ENCODE measurements at places on chromosomes 16 and 17.

GRCh38 chr16:28923231-28923587 is 1.8 kb downstream of the RABEP2 start:
- DNase-seq: no peak

DNA sequence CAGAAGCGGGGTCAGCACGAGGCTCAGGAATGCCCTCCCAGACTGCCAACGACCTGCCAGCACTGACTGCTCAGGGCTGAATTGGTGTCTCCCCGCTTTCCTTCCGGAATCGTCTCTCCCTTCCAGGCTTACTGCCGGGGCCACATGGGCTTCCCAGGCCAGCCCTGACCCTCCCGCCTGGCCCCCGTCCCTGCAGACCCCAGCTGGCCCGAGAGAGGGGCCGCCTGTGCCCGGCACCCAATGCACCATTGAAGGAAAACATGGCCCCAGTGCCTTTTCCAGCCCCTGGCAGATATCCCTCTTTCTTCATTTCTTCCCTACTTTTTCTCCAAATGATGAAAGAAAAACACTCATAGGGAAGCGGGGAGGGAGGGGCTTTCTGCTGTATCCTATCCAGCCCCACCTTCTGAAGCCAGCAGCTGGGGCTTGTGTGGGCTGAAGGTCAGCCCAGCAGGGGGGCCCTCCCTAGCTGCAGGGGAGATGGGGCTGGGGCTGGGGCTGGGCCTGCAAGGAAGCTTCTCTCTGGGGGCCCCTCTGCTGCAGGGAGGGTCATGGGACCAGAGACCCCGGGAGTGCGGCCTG is 25.9 kb downstream of the ZNF469 start:
- DNase-seq: no peak

GRCh38 chr17:28018439-28019070 is 23.9 kb upstream of the NLK start:
- no peak for DNase-seq

DNA sequence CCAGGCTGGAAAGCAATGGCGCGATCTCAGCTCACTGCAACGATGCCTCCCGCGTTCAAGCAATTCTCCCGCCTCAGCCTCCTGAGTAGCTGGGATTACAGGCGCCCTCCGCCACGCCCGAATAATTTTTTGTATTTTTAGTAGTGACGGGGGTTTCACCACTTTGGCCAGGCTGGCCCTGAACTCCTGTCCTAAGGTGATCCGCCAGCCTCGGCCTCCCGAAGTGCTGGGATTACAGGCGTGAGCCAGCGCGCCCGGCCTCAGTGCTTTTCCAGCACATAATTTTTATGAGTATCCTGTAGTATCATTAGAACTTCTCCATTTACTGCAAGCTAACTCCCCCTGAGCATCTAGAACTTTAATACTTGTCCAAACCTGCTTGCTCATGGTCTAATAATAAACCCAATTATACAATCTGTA is 1.8 kb downstream of the UBE2G1 start:
- no peak for DNase-seq

DNA sequence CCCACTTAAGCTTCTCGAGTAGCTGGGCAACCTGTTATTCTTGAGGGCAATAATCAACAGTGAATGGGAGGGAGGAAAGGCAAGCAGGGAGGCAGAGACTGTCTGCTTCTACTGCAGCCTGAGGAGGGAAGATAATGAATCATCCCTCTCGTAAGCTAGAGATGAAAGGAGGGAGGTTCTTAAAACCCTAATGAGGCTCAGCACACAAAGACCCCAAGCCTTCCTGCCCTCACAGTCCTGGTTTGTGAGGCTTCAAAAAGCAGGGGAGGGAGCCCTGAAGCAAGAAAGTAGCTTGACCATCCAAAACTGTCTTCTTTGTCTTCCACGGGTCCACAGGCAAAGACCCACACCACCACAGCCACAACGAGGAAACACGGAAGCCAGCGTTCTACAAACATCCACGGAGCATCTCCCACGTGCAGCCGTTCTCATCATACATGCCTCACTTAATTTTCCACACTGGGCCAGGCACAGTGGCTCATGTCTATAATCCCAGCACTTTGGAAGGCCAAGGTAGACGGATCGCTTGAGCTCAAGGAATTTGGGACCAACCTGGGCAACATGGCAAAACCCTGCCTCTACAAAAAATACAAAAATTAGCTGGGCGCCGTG is 1.8 kb downstream of the PIK3R5 start:
- DNase-seq: no peak

- no peak for DNase-seq
Observed at GRCh38 chr16:86575754-86576557, 2.4 kb upstream of the FOXL1 start.

- no peak for DNase-seq
Observed at GRCh38 chr17:42814633-42815399, 9.3 kb downstream of the BECN1 start.

DNA sequence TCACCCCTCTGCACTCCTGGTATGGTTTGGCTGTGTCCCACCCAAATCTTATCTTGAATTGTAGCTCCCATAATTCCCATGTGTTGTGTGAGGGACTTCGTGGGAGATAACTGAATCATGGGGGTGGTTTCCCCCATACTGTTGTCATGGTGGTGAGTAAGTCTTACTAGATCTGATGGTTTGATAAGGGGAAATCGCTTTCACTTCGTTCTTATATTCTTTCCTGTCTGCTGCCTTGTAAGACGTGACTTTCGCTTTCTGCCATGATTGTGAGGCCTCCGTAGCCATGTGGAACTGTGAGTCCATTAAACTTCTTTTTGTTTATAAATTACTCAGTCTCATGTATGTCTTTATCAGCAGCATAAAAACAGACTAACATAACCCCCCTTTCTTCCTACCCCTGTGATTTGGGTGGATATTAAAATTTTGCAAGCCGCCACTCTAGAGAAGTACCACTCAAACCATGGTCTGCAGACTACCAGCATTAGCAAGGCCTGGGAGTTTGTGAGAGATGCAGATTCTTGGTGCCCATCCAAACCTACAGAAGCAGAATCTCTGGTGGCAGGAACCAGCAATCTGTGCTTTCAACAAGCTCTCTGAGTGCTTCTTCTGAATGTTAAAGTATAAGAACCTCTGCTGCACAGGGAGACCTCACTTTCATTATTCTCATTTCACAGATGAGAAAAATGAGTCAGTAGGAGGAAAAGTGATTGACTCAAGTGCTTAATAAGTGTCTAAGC is 999.5 kb upstream of the EEF2KMT start:
- no peak for DNase-seq

GRCh38 chr16:56401482-56401881 is 23.9 kb downstream of the AMFR start:
- no peak for DNase-seq

DNA sequence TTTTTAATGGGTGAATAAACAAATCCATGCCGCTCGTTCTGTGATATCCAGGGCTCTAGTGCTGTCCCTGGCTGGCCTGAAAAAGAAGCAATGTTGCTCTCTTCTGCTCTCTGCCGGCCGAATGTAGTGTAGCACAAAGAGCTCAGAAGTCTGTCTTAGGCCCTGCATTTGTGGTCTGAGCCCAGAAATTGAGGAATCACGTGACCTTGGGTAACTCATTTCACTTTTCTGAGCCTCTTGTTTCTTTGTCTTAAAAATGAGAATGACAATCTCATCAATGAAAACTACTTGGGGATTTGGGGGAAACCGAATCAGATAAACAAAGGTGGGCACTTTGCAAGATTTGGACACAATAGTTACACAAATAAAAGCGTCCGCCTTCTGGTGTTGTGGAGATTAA is 381.6 kb upstream of the ASIC2 start:
- no peak for DNase-seq

- no peak for DNase-seq
Observed at GRCh38 chr17:22516861-22517636, 824.7 kb downstream of the KCNJ18 start.
